ENCODE measurements at places on chromosomes 16 and 17. TPM values are rescaled to one million over a fixed set of nuclear protein-coding genes. Genes with fewer than 3 reads are reported as not detected.

The RABEP1 gene
- polyA plus RNA-seq = 40.1 TPM

The MBTPS1 gene
- polyA plus RNA-seq = 8.9 TPM

The GALR2 gene
- not detected for polyA plus RNA-seq

The GFAP gene
- polyA plus RNA-seq = 9.4 TPM

The MMP28 gene
- polyA plus RNA-seq = 2.0 TPM
